ENCODE measurements at places on chromosomes 12 and 14.
A peak's percentile ranks its signal among the peaks of the same experiment; 100 is the strongest.

- DNase-seq: no peak
Measured at GRCh38 chr12:45232146-45232755, 16.4 kb downstream of the ANO6 start.

GRCh38 chr12:53379389-53380103 lies 430 bp upstream of the SP1 start:
- DNase-seq: peak; percentile 100

GRCh38 chr14:27608377-27608776 lies 1010.5 kb upstream of the NOVA1 start:
- no peak for DNase-seq

- no peak for DNase-seq
Measured at GRCh38 chr14:61130512-61131260, 149.6 kb downstream of the SLC38A6 start.

- DNase-seq: peak; percentile 44
Measured at GRCh38 chr12:20368651-20369304, 441 bp downstream of the PDE3A start.

- DNase-seq: no peak
Measured at GRCh38 chr14:104224506-104225277, 86.3 kb downstream of the KIF26A start.

DNA sequence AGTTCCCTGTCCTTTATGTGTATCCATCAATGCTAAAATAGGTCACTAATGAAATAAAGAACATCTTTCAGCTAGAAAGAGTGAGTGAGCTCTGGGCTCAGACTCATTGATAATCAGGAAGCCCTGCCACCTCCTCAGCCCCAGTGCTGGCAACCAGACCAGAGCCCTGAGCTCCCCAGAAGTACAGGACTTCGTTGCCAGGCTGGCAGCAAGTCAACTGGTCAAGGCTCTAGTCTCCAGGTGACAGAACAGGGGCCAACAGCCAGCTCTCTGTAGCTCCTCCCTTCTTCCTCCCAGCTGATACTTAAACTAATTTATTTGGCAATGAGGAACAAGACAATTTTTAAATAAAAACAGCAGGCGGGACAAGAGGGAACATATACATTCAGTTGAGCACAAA lies 145.3 kb downstream of the EGLN3 start:
- DNase-seq: no peak

- DNase-seq: no peak
Measured at GRCh38 chr14:67680121-67680602, 5.7 kb upstream of the VTI1B start.

GRCh38 chr12:41905759-41906297 lies 238.8 kb downstream of the GXYLT1 start:
- no peak for DNase-seq

DNA sequence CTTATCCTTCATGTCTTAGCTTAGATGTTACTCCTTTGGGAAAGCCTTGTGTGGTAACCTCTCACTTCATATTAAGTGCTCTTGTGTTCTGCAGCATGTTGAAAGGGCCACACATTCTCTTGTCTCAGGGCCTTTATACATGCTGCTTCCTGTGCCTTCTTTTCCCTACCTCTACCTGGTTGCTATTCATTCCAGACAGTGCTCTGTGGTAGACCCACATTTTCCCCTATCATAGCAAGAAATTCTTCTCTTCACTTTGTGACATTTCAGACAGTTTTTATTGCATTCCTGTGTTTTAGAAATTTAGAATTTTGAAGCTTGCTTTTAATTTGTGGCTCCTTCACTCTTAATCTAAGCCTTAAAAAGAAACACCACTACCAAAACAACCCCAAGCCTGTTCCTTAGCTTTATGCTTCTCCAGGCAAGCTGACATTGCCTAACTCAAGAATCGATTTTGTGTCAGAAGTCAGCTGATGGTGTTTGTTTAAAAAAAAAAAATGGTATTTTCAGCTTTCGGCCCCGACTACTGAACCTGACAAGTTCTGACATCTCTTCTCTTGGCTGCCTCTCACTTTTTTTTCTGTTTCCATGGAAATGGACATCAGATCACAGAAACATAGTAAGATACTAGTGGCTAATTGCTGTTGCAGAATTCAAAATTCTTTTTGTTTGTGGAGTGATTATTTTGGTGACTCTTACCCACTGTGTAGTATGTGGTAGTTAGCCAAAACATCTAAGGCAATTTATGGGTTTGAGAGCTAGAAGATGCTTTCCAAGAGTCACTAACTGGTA lies 156.3 kb downstream of the NUBPL start:
- no peak for DNase-seq

- DNase-seq: peak; percentile 66
Measured at GRCh38 chr14:63542231-63542999, 762 bp downstream of the PPP2R5E start.

GRCh38 chr14:62206456-62206855 lies 444.2 kb downstream of the SNAPC1 start:
- no peak for DNase-seq

DNA sequence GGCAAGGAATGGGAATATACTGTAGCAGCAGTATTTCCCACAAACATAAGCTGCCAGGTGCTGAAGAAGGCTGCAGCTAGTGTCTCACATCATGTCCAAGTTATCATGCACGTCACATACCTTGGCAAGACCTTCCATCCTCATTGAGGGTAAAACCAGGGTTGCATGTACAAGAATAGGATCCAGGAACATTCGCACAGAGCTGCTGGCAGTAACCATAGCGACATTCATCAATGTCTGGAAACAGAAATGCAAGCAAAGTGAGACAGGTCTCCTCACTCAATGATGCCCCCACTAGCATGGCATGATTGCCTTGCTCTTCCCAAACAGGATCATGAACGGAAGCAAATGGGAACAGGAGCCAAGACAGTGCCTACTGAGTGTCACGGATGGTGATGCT lies 23.8 kb upstream of the TC2N start:
- DNase-seq: no peak

DNA sequence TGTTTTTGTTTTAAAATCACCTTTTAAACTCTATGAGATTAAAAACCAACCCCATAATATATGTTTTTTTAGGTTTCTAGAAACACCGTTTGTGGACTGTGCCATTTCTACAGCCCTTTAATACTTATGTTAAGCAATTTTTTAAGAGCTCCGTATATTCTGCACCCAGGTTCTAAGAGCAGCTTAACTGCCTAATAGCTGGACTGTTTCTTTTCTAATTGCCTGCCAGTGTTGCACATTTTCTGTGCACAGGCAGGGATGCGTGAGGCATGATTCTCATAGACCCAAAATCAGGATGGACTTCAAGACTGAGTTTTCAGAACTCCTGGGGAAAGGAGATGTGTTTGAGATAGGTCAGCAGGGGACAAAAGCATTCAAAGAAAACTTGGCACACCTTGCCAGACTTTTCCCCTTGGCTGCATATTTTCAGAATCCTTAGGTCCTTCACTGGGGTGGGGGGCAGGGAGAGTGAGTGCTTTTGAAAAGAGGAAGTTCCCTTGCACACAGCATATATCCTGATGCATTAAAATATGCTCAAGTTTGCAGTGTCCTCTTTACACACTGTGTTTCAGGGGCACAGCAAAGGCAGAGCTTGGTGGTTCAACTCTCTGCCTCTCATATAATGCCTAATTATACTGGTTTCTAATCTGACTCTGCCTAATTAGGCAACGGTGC lies 27.9 kb downstream of the TMEM30B start:
- DNase-seq: no peak

DNA sequence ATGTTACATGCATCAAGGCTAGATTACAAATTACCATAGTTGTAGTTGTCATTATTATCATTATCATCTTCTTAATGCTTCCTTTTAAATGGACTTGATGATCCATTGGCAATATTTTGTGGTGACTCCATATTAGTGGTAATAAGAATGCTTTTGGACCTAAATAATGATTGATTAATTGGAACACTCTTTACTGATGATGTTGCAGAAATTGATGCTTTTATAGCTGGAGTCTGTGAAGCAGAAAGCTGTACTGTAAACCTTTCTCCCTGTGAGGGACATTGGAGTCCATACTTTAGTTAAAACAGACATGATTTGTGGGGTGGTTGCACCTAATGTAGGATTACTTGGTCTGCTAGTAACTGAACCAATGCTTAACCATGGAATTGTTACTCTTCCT lies 190.4 kb downstream of the ATXN7L3B start:
- no peak for DNase-seq

DNA sequence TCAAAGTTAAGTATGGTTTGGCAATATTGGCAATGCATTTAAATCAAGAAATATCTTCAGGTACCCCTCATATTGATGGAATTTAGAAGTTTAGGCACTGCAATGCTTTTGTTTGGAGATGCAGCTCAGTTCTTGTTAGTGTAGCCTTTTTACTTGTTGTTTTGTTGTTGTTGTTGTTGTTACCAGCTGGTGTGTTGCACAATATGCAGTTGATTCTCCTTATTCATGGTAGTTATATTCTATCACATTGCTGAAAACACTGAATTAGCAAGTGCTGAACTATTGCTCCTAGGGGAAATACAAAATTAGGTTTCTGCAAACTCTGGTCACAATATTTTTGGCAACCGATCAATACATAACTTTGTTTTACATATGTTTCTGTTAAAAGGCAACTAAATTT lies 34.8 kb downstream of the CCER1 start:
- no peak for DNase-seq

DNA sequence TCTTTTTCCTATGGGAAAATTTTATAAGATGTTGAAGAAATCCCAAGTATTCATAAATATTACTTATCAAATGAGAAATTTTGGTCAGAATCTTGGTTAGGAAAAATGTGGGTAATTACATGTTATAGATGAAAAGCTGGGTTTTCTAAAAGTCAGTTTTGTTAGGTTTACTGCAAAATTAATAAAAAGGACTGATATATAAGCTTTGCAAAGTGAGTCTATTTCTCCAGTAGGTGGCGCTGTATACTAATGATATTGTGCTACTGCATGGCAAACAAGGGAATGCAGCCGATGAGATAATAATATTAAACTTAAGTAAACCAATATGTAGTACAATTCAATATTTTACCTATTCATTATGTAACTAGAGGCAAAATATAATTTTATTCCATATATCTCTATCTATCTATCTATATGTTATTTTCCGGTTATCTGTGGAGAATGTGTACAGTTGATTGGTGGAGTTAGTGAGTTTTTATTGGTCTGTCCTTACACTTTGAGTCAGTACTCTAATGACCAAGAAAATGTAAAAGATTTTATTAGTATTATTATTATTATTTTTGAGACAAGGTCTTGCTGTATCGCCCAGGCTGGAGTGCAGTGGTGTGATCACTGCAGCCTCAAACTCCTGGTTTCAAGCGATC lies 32.9 kb downstream of the MIPOL1 start:
- peak; percentile 81 for DNase-seq

GRCh38 chr12:94174576-94174975 lies 26.2 kb downstream of the PLXNC1 start:
- DNase-seq: no peak

DNA sequence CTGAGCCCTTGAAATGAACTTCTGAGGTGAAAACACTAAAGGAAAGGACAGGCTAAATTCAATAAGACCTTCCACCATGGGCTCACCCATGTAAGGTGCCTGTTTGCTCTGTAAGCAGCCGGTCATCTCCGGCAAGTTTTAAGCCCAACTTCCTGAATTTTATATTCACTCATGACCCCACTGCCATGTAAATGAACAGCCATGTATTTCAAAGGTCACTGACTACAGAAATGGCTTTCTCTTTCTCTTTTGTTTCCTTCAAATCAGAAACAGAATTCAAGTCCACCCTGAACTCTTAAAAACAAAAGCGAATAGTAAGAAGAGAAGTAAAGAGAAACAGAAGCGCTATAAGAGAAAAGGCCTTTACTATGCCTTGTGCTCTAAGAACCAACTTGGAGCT lies 61.7 kb upstream of the OVCH1 start:
- no peak for DNase-seq

DNA sequence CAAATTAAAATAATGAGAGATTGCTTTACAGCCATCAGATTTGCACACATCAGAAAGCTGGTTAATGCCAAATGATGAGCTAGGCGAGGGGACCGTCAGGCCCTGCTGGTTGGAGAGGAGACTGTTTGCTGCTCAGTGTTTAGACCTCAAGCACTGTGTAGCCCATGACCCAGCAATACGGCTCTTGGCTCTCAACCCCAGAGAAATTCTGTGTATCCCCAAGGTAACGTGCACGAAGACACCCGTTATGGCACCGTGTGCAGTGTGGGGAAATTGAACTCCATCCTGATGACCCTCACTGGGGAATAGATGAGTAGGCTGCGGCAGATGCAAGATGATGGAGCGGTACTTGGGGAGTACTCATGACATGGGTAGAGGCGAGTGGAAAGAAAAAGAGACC lies 55.7 kb downstream of the EID3 start:
- DNase-seq: no peak

- DNase-seq: no peak
Measured at GRCh38 chr12:14843425-14843887, at the start of gene ART4. ART4 (minus strand) TSS chr12:14843526; CDS start chr12:14843113, 413 bp downstream.

- no peak for DNase-seq
Measured at GRCh38 chr12:6319446-6319845, 9.0 kb downstream of the PLEKHG6 start.

DNA sequence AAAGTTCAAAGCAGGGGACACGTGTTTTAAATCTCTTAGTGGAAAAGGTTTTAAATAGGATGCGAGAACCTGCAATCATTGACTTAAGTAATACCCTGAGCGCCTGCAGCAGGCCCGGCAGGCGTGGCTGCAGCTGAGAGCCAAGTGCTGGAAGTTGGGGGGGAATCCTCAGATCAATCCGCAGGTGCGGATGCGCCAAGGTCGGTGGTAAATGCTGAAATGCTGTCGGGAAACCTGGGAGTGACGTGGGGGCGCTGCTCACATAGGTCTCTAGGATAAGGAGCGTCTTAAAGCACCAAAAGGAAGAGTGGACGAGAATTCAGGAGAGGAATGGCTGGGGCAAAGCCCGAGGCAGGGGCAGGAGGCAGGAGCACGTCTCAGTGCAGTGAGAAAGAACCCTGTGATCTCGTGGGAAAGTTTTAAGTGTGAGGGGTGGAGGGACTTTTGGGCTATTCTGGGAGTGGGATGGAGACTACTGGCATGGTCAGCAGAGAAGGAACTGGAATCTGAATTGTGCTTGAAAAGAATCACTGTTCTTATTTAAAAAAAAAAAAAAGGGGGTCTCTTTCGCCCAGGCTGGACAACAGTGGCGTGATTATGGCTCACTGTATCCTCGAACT lies 883 bp upstream of the CDCA4 start:
- DNase-seq: peak; percentile 83

- no peak for DNase-seq
Measured at GRCh38 chr14:51481643-51482042, 170.1 kb upstream of the FRMD6 start.

Data from NCI-H524 (cell line).